T-helper 2 cell (primary cell): ENCODE measurements at places on chromosomes 6 and 20.

GRCh38 chr6:52305411-52305810 lies 20.9 kb upstream of the MCM3 start:
- no peak for DNase-seq

DNA sequence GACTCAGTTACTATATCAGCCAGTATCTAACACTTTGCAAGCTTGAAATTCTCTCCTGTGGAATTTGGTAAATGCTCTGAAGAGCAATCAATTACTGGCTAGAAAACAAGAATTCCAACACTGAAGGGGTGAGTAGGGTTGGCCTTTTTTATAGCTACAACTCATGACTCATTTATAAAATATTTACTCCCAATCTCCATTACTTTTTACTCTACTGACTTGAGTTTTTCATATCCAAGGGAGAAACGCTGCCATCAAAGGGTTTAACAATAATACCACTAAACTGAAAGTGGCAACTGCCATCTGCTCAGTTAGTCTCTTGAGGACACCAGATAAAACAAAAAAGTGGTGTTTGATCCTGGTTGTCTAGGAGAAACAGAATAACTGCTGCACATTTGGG lies 203.1 kb downstream of the UBE3D start:
- DNase-seq: no peak

- DNase-seq: no peak
Observed at GRCh38 chr20:51766994-51767866, 960 bp downstream of the ATP9A start.

DNA sequence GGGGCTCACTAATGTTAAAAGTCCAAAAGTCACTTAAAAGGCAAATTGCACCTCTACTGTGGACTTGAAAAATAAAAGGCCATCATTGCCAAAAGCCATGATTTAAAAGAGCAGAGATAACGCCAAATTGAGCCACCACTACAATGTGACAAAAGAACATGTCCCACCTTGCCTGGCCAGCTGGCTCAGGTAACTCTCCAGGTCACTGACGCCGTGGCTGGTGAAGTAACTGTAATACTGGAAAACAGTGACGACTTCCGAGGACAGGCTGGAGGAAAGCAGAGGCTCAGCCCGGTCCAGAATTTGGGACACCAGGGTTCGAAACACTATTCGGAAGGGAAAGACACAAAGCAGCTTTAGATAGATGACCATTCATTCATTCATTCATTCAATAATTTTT lies 29.3 kb upstream of the ARMH2 start:
- no peak for DNase-seq

- DNase-seq: no peak
Observed at GRCh38 chr6:118507636-118508035, 40.5 kb upstream of the PLN start.

DNA sequence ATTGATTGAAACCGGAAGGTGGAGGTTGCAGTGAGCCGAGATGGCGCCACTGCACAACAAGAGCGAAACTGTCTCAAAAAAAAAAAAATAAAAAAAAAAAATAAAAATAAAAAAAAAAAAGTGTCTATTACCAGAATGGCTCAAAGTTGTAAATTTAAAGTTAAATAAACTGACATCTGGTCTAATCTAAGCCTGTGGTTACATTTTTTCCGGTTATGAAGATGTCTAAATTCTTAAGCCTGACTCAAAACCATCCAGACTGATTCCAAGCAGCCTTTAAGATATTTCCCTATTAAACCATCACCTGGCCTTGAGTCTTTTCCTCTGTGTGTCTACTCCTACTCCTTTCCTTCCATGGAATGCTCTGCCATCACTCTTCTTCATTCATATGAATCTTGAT lies 371.7 kb upstream of the RUNX2 start:
- DNase-seq: no peak

- no peak for DNase-seq
Observed at GRCh38 chr6:17842014-17842776, 135.5 kb upstream of the NUP153 start.

DNA sequence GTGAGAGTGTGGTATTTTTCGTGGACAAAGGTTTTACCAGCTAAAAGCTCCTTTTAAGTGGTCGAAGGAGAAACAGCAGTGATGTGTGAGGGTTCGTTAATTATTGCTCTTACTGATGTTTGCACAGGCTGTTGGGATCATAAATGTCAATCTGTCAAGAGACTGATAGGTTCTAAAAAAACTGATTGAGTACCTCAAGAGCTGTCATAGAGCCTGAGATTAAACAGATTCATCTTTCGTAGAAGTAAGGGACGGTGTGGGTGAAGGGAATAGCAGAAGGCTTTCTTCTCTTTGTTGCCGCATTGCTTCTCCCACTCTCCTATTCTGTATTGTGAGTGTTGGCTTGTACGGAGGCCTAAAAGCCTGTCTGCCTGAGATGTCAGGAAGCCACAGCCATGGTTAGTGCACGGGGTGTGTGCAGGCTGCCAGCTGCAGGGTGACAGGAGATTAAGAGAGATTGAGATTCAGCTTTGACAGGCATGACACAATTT lies 291.0 kb downstream of the ZFAND3 start:
- no peak for DNase-seq

DNA sequence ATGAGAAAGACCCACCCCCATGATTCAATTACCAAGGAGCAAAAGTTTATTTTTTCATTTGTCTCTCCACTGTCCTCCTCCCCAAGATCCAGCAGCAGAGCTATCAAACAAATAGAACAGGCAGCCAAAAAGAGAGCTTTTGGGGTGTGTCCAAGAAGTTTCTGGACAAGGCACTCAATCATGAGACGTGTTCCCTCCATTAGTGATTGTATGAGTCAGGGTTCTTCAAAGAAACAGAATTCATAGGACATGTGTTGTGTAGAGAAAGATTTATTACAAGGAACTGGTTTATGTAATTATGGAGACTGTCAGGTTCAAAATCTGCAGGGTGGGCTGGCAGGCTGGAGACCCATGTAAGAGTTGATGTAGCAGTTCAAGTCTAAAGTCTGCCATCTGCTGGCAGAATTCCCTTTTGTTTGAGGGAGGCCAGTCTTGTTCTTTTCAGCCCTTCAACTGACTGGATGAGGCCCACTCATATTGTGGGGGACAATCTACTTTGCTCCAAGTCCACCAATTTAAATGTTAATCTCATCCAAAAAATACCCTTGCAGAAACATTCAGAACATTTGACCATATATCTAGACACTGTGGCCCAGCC lies 248.1 kb upstream of the OPRM1 start:
- no peak for DNase-seq

DNA sequence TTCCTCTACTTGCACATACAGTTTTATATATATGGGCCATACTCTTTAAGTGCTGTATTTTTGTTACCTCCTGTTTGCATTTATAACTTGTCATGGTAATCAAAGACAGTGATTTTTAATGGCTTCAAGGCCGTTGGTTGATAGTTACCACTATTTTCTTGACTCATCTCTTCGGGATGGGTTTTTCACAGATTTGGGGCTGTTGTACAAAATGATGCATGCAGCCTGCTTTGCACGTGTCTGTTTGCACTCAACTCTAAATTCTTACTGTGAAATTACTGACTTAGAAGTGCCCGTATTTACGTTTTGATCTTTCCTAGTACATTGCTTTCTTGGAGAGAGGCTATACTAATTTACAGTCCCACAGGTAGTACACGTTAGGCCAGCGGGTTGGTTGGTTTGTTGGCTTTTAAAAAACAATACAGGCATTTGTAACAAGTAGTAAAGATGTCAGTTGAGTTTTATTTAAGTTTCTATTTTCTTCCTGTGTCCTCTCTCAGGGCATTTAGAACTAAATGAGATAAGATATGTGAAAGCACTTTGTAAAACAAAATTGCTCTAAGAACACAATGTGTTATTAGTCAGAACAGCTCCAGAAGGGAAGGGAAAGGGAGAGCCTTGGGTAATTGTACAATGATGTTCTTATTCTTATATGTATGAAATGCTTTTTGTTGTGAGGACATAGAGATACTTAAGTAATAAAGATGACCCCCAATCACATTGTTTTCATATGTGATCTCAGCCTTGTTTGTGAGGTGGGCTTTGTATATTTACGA lies 11.7 kb downstream of the JARID2 start:
- no peak for DNase-seq

DNA sequence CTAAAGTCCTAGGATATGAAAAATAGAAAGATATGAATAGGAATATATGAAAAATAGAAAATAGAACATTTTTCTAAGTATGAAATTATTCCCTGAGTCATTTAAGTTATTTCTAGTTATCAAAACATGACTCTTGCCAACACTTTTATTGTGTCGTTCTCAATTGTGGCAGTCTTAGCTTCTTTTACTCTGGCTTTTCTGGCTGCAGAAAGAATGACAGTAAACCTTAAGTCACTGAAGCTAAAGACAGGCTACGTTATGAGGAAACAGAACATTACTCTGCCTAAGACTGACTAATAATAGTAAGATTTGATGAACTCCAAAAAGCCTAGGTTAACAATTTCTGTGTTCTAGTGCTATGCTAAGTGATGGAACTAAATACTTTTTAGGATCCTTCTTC lies 74.6 kb downstream of the AIG1 start:
- no peak for DNase-seq

GRCh38 chr6:166277892-166278578 lies 30.2 kb downstream of the PRR18 start:
- DNase-seq: no peak

DNA sequence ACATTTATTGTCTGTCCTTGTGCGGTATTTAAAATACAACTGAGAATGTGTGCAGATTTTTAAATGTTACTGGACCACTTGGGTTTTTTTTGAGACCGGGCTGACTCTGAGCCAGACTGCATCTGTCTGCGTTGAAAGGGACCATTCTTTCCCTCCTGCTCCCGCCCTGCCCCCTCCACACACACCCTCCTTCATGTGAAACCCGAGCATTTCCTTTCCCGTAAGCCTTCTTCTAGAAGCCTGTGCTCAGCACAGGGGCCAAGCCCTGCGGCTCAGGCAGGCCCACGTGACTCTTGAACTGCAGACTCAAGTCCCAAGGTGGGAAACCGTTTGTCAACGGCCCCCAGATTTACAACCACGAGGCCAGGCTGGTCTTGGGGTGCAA lies 82.7 kb upstream of the FOXC1 start:
- DNase-seq: peak; percentile 83

DNA sequence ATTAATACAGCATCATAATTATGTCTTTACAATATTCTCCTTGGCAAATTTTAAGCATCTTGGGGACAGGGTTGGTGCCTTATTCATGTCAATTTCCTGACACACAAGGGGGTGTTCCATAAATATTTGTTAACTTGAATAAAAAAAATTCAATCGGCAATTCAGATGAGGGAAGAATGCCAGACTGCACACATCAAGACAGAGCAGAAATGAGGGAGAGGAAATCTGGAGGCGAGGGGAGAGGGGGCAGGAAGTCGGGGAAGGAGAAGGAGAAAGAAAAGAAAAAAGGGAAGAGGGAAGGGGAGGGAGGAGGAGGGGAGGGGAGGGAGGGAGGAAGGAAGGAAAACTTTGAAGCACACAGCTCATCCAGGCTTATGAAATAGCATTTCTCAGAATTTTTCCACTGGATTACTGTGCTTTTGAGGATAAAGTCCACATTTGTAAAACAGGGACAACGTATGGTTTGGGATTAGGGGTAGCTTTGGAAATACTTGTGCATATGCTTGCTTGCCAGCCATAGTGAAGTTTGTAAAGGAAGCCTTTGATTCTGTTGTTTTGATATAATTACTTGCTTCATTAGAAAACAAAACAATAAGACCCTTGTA lies 362.1 kb downstream of the SAMD5 start:
- no peak for DNase-seq

GRCh38 chr6:106069478-106069877 lies 16.7 kb upstream of the PRDM1 start:
- DNase-seq: no peak

DNA sequence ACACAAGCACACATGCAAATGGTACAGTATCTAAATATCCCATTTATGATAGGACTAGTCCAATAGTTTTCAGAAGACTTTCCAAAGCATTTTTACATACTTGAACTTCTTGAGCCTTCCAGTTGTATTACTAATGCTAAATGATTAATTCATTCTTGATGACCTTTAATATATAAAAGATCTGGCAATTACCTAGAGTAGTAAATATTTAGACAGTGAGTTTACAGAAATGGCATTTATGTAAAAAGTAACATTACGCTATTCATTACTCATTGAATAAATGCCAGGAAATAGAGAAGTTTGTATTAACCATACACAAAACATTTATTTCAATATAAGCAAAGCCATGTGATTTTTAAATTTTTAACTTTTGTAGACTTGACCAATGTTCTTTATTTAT lies 158.8 kb downstream of the DST start:
- no peak for DNase-seq

GRCh38 chr6:75428204-75428603 lies 65.4 kb downstream of the FILIP1 start:
- DNase-seq: no peak

- no peak for DNase-seq
Observed at GRCh38 chr6:135479601-135480000, 17.9 kb downstream of the AHI1 start.

GRCh38 chr6:16594849-16595248 lies 166.4 kb downstream of the ATXN1 start:
- DNase-seq: no peak

- no peak for DNase-seq
Observed at GRCh38 chr20:38706509-38706908, 17.8 kb upstream of the SLC32A1 start.

GRCh38 chr6:126767711-126768110 lies 350.8 kb upstream of the RSPO3 start:
- DNase-seq: no peak

DNA sequence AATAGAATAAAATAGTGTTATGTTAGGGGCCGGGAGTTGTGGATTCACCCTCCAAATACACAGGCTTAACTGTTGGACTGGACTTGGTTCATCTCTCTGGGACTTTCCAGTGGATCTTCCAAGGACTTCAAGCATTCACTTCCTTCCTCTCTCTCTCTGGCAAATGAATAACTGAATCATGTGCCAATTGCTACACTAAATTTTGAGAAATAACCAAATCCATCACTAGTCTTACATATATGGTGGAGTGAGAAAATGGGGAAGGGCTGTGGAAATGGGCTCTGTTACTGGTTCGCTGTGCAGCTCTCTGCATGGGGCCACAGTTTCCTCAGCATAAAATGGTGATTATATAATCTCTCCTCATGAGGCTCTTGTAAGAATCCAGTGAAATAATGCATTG lies 6.8 kb upstream of the KIAA1755 start:
- no peak for DNase-seq

GRCh38 chr20:32527052-32527446 lies 58.1 kb downstream of the NOL4L start:
- DNase-seq: no peak

- no peak for DNase-seq
Observed at GRCh38 chr6:126233192-126233591, 106.7 kb upstream of the CENPW start.
